ENCODE measurements at places on chromosomes 1 and 21.

DNA sequence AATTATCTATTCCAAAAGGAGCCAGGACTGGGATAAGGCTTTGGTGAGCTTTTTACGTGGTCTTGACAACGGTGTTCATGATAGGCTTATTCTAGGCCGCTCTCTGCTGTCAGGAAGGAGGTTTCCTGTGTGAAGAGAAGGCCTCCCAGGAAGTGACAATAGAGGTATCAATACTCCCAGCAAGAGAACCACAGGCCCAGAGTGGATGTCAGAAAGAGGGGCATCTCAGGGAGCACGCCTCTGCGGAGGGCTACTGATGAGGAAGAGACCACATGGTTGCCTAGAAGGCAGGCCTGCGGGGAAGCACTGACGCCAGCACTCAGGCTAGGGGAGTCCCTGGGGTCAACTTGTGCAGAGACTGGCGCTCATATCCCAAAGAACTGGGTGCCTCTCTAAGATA lies 60.4 kb downstream of the ITPKB start:
- DNase-seq: no peak

GRCh38 chr1:230807561-230808280 lies 60.5 kb downstream of the CAPN9 start:
- DNase-seq: no peak

GRCh38 chr21:38931291-38931690 lies 125.6 kb downstream of the ETS2 start:
- no peak for DNase-seq

DNA sequence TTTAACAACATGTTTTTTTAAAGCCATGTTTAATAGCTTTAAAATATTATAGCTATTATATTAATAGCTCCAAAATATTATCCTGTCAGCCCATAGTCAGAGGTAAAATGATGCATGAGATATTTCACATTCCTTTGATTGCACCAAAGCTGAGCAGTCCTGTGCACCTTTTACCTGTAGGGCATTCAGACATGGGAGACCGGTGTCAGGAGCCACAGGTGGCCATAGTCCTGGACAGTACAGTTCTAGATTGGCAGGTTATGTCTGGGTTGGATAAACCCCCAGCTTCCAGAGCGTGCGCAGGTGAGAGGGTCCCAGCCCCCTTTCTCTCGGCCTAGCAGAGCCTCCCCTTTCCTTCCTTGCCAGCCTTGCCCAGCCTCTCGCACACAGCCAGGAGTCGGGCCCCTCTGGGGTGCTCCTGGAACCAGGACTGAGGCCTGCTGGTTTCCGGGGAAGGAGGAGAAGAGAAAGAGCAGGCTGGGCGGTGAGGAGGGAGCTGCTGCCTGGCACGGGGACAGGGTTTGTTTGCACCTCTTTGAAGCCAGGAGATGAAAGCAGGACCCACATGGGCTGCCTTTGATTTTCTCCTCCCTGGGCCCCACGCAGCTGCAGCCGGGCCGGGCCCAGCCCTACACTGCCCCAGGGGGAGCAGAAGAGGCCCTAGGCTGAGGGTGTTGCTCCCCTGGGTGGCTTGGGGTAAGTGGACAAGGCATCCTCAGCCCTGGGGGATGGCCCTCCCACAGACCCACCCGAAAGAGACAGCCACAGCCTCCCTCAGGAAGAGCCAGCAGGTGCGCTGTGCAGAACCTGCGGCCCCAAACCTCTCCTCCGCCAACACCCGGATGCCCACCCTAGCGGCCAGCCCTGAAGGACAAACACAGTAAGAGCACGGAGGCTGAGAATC lies 75.2 kb upstream of the TARDBP start:
- no peak for DNase-seq

DNA sequence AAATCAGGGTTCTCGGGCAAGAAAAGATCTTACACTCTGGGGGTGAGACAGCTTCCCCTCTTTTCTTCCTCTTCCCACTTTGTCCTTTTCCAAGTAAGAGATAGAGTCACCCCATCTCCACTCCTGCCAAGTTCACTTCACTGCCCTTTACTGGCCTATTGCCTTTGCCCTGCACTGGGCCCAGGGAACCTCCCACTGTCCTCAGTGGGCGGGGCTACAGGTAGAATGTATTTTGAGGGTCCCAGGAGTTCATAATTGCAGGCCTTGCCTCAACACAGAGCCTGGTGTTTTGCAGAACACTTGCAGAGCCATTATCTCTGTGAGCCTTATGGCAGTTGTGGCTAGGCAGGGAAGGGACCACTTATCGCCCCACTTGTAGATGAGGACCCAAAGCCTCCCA lies 3.3 kb downstream of the AMPD2 start:
- DNase-seq: no peak

All from kidney capillary endothelial cell (primary cell).